ENCODE measurements at places on chromosomes 6 and 20.

- DNase-seq, result no peak
Measured at GRCh38 chr6:18492972-18493371, 105.8 kb downstream of the RNF144B start.

DNA sequence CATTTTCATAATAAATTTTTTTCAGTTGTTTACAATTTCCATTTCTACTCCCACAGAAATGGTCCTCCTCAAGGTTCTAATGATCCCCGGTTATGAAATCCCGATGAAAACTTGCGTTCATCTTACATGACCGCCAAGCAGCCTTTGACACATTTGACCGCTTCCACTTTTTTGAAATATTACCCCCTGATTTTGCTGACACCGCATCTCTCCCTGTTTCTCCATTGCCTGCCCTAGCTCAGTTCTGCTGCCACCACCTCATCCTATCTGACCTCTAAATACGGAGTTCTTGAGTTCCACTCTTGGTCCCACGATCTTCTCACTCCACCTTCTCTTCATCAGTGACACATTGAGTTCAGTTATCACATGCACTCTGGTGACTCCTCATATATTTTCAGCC lies 74.1 kb downstream of the SLC35B3 start:
- DNase-seq, result no peak

DNA sequence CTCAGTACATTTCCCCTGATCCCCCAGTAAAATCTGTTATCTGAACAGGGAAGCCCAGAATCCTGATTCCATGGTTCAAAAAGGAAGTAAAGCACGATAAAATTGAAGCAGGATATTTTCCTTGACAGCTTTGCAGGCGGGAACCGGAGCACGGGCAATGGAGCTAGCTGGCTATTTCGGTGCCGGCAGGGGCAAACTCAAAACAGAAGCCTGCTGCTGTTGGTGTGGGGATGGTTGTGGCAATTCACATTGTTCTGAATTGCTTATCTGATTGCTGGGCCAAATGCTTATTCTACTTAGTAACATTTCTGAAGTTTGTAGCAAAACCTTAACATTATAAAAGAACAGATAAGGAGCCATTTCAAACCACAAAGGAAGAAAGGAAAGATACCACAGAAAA lies 172.4 kb downstream of the MMS22L start:
- DNase-seq, result no peak

DNA sequence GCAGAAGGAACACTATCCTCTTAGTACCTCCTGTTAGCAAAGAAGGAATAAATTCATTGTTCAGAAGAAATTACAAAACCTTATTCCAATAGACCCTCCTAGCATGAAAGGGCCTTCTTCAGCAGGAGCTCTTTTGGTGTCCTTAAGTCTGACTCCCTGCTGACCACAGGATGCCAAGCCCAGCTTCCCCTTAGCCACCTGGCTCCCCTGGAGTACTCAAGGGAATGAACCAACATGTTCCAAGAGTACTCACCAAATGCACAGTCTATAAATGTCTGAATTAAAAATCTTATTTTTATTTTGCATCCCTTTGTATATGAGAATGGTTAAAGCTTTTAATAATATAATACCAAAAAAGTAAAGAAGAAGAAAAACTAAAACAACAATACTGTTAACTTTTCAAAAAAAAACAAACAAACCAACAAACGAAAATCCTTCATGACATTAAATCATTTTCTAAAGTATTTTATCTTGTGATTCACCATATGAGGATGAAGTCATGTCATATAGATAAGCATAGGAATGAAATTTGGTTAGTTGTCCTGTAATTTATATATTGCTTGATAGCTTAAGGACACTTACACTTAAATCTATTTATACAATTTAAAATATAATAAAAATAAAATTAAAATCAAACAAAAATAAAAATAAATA lies 1355.1 kb downstream of the HACE1 start:
- no peak for DNase-seq

DNA sequence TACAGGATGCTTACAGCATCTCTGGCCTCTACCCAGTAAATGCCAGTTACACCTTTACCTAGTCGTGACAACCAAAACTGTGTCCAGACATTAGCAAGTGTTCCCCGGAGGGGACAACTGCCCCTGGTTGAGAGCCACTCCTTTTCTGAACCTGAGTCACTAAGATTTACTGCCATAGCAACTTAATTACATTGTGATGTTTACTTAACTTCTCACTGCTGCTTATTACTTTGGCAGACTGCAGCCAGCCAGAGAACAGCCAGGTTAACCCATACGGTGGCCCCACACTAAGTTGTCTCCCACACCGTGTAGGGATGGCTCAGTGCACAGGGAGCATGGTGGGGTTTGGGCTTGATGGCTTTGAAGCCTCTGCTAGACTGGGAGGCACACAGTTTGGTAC lies 204.7 kb upstream of the SULF2 start:
- no peak for DNase-seq
